ENCODE measurements at places on chromosomes 3 and 15.

- no peak for DNase-seq
These were observed 423.4 kb upstream of the WNT5A start for GRCh38 chr3:55910543-55910942.

GRCh38 chr3:183285318-183285717, 32.3 kb downstream of the B3GNT5 start:
- DNase-seq, result no peak

DNA sequence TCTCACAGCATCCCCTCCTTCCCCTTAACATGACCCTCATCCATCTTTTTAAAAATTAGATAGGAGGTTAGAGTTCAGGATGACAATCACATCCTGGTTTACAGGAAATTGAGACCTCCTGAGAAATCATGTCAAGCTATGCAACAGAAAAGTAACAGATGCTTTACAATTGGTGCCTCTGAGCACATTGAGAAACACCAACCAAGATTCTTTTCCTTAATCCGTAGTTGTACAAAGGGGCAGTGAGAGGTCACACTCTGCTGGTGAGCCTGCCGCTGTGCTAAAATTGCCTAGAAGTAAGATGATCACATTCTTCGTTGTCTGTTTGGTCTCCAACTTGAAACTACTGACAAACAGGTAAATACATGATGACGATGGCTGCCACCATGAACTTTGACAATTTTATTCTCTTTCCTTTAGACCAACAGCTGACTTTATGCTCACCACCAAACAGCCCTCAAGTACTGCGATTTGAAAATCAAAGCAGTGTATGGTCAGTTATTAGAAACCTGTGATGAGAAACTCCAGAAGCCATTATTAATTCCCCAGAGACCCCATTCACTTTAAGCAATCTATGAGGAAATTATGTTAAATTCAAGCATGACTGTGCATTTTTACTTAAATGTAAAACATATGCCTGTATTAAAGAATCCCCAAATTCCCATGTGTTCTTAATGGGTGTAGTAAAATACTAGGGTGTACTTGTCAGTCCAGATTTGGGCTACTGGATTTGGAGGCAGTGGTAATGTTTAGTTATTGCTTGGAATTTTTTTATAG, 210.7 kb upstream of the UBE2E1 start:
- DNase-seq, result no peak

- DNase-seq, result no peak
These were observed 2.0 kb upstream of the HRH1 start for GRCh38 chr3:11152301-11152700.

All from activated CD4-positive, alpha-beta T cell treated with anti-CD3 and anti-CD28 coated beads, Interleukin-2, Interleukin-6, amounts not matched to agents 100 ng/mL and 50 ng/mL, durations not matched to agents 16 hours and 8 hours (primary cell).